ENCODE measurements at places on chromosomes 7 and 10.

DNA sequence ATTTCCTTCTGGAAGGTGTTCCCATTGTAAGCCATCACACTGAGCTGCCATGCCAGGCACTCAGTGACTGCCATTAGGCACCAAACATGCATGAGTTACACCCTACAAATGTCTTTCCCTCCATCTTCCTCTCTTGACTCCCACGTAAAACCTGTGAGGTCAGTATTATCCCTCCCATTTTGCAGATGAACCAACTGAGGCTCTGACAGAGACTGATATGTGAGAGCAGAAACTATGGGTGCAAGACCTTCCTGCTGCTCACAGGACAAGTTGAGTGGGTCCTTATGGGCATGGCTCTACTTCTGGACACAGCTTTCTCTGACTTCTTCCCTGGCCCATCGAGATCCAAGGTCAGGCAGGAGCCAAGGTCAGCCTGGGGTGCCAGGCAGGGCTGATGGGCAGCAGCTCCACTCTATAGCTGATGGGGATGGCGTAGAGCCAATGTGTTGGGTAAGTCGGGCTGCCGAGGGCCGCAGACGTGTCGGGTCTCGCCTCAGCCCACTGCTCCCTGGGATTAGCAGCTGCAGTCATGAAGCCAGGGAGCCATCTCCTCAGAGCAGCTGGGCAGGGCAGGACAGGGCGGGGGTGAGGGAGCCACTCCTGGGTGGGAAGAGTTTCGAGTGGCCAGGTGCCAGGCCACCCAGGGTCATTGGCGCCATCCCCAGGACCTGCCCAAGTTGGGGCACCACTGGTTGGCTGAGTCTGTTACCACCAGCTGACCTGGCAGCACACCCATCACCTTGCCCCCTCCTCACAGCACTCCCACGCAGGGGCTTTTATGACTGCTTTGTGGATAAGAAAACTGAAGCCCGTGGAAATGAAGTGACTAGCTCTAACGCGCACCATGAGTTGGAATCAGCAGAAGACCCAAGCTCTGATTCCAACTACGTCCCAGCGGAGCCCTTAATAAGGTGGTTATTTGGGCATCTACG, 117.8 kb upstream of the ZMIZ1 start:
- DNase-seq, result no peak

DNA sequence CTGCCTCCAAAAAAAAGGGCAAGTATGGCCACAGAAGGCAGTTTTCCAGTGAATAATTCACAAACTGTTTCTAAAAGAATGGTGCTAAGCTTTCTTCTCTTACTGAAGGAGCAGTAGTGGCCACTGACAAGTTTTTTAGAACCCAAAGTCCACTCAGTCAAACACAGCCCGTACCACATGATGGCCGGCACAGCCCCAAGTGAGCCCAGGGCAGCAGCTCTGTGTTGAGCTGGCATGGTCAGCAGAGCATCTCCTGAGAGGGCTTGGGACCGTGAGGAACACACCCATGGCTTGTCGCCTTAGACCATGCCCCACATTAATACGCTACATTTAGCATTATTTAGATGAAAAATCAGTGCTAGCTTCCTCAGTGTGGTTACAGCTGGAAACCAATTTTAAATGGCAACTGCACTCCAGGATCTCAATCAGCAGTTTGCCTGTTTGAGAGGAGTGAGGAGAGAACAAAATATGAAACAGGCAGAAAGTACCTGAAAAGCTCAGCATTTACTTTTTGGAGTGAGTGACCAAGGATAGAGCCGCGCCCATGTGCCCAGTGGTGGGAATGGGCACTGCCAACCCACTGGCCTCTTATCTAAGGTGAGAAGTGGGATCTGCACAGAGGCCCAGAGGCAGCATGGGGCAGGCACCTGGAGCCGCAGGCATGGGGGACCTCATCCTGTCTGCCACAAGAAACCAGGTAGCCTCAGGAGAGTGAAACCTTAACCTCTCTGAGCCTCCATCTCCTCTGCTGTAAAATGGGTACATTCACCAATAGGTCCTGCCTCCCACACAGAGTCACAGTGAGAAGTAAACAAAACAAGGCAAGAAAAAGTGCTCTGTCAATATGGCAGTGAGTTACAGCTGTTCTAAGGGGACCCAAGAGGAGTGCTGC, 17.4 kb downstream of the PSAP start:
- no peak for DNase-seq

DNA sequence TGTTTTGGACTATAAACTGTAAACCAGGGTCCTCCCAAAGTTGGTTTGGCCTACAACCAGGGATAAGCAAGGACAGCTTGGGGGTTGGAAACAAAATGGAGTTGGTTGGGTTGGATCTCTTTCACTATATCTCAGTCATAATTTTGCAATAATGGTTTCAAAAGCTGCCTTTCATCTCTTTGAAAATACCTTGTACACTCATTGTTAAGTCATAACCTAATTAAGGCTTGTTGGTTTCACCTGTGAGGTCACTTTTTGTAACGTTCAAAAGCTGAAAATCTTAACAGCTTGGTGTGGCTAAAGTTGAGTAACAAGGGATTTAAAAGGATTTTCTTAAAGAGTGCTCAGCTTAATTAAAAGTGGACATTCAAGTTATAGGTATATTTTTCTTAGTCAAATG, 476.1 kb downstream of the IPMK start:
- DNase-seq, result no peak

DNA sequence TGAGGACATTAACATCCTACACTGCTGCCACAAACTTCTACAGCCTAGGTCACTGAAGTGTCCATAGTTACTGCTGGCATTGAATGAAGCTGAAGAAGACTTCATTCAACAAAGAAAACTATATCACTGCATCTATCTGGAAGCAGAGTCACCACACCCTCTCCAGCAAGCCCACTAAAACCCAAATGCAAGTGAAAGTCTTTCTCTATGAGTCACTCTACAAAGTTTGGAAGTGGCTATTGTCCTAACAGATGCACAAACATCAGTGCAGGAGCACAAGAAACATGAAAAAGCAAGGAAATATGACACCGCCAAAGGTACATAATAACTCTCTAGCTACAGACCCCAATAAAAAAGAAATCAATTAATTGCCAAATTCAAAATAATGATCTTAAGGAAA, 43.5 kb upstream of the CAMK2B start:
- DNase-seq, result peak; percentile 33

DNA sequence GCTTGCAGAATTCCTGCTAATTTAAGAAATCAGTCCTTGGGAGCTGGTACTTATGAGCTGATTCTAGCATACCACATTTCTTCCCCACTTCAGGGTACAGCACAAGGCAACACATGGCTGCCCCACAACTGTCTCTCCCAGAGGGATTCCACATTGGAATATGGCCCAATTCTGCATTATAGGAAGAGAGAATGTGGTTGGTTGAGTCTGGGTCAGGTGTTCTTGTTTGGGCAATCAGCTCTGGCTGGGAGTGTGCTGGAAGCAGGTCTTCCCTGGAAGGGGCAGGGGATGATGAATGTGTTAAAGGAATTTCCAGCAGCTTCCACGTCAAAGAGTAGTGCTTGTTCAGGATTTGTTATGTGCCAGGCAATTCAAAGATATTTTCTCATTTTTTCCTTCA, 95.7 kb downstream of the BUB3 start:
- DNase-seq, result no peak

DNA sequence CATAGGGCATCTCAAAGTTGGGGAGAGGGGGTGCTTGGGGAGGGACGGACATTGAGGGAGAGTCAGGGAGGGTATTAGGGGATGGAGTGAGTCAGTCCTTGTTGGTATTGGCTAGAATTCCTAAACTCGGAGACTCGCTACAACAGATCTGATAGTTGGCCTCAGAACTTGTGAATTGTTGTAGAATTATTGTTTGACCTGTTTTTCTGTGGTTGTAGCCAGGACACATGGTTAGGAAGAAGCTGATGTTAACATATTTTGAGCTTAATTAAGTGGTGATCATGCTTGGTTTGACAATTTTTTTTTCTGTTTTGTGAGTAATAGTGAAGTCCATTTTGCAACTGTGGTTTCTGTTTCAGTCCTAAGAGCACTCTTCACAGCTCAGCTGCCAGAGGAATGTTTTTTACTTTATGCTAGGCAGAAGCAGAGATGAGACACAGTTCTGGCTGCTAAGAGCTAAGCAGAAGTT, 1190.3 kb upstream of the C7orf33 start:
- DNase-seq, result peak; percentile 54

DNA sequence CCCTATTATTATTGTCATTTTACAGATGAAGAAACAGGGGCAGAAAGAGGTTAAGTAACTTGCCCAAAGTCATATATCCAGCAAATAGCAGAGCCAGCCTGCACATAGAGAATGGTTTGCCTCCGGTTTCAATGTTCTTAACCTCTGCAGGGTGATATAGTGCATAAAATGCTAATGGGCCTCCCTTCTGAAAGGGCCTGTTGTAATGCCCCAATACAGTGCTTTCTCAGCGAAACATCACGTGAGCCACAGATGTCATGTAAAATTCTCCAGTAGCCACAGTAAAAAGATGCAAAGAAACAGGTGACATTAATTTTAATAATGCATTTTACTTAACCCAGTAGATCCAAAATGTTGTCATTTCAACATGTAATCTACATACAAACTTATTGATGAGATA, 38.1 kb downstream of the LRGUK start:
- DNase-seq, result no peak

DNA sequence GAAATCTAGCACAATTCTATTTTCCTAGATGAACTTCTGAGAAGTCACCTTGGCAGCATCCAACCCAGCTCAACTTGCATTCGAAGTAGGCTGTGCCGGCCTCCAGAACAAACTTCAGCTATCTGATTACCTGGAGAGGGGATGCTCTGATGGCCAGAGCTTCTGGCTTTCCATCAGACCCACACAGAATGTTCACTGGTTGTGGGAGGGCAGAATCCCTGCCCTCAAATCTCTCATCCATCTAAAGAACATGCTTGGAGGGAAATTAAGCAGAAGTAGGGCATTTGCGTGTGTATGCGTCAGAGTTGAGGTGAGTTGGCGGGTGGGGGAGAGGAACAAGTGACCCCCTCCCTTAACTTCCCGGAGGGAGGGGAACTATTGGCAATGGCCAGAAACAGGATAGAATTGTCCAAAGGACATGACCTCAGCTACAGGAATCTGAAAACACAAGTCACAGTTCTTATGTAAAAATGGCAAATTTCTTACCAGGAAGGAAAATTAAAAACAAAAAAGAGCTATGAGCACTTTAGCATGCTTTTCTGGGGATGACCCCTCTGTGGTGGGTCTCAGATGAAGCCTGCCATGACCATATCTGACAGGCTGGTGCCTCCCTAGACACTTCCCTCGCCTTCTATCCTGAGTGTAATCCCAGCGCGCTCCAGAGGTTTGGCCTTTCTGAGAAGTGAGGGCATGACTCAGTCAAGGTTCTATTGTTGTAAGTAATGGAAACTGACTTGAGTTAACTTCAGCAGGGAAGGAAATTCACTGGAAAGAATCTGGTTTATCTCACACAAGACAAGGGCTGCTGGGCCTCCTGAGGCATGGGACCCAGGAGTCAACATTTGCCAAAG, 278.8 kb downstream of the RPS24 start:
- no peak for DNase-seq

DNA sequence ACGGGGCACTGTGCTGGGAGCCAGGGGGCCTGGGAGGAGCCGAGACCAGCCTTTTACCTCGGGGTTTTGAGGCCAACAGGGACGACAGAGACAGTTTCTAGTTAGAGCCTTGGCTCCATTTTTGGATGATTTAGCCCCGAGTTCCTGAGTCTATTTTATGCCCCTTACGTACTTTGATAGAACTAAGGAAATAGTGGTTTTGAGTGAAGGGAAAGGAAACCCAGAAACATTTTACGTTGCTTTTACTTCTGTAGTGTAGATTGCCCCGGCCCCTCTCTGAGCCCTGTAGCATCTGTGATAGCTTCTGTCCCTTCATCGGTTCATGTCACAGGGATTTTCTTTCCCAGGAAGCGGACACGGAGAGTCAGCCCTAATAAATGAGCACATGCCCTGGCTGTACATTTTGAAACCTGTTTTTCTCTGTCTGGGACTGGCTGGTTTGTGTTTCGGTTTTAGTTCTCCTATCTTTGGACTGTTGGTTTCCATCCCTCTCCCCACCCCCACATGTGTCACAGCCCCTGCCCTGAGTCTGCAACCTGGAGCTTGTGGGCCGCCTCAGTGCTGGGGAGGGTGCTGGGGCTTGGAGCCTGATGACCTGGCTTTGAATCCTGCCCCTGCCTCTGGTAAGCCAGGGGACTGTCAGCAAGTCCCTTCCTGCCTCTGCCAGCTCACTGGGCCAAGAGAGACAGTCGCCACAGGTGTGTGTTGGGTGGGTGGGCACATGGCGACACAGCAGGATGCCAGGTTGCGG, 6.9 kb upstream of the ORAI2 start:
- no peak for DNase-seq

DNA sequence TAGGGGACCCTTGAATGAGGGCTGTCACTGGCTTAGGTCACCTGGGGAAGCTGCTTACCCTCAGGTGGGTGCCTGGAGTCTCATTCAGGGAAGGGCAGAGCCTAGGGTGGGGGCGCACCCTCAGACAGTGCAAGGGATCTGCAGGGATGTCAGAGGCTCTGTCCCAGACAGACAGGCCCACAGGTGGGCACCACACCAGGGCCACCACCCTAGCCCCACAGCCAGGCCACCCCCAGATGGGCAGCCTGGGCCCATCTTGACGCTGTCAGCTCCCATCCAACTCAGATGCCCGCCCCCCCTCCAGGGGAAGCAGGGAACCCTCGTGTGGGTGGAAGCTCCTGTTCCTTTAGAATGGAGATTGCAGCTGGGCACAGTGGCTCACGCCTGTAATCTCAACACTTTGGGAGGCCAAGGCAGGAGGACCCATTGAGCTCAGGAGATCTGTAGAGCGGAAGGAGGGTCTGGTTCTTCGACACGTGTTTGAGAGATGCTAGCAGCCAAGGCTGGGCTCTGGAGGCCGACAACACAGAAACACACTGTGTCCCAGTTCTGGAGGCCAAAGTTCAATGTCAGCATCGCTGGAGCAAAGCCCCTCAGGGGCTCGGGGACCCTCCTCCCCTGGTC, 58.5 kb upstream of the DNAJB6 start:
- DNase-seq, result no peak

DNA sequence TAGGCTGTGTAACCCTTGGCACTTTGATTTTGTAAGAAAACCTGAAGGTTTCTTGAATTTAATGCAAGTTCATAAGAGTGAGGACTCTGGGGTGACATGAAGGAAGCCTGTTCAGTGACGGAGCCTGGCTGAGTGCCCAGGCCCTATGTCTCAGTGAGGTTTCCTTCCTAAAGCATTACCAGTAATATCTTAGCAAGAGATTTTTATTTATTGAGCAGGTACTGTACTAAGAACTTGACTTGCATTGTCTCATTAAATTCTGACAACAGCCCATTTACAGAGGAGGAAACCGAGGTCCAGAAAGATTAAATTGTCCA, 197.2 kb downstream of the HECW1 start:
- DNase-seq, result no peak

Measured in HCEC 1CT (cell line).